ENCODE measurements at places on chromosomes 2 and 18.
A peak's percentile ranks its signal among the peaks of the same experiment; 100 is the strongest.

DNA sequence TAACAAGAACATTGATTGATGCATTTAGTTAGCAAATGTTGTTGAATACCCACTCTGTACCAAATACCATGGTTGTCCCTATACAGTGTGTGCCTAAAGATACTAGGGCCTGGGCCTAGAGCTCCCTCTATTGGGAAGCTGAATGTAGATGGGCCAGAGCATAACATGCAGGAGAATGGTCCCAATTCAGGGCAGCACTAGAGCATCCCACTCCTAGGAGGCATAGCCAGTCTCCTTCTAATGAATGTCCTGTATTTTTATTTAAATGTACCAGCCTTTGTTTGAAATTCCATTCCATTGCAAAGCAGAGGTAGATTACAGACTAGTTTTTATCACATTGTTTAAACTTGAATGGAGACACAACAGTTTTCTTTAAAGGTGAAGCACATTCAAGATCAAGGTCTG is 90.6 kb downstream of the FEZ2 start:
- DNase-seq: no peak
- H3K4me3 ChIP-seq: no peak overlapping the region
- H3K4me1 ChIP-seq: peaks cover 8% of the 10 kb centered on the region
- no peak overlapping the region for H3K27ac ChIP-seq

GRCh38 chr18:78006774-78007260 is 757.2 kb downstream of the GALR1 start:
- no peak overlapping the region for H3K4me3 ChIP-seq
- H3K36me3 ChIP-seq: no peaks in the 10 kb centered on the region
- no peaks in the 10 kb centered on the region for H3K4me1 ChIP-seq
- peaks cover 2% of the 10 kb centered on the region for H3K27me3 ChIP-seq

DNA sequence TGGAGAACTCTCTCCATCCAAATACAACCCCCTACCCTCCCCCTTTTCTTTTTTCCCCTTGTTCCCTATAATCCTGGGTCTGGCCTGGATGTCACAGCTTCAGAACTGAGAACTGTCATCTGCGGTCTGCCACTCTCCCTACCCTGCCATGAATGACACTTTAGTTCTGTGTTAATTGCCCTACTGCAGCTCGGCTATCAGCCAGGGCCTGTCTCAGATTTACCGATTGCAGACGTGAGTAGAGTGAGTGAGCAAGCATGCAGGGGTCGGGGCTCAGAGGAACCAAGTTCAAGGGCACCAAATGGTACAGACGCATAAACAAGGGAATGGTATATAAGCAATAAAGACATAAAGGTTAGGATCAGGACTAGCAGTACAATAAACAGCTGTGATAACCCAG is 967.8 kb downstream of the BCL11A start:
- no peak for DNase-seq
- H3K27ac ChIP-seq: no peak overlapping the region
- no peaks in the 10 kb centered on the region for H3K27me3 ChIP-seq
- no peak overlapping the region for H3K4me3 ChIP-seq

DNA sequence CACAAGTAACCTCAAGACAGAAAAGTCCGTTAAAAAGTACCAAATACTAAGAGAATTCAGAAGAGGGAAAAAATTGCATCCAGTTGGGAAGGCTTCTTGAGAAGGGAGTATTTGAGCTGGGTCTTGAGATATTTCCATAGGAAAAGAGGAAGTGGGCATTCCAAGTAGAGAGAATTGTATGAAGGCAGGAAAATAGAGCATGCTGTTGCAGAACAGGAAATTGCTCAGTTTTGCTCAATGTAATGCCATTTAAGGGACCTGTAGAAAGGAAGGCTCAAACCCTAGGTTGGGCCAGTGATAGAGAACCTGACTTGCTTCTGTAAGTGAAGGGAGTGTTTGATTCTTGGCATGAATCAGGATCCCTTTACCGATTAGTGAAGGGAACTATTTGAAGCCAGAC is 1.0 kb upstream of the ZC3H8 start:
- DNase-seq: no peak
- no peak overlapping the region for H3K4me3 ChIP-seq
- H3K4me1 ChIP-seq: peaks cover 12% of the 10 kb centered on the region

DNA sequence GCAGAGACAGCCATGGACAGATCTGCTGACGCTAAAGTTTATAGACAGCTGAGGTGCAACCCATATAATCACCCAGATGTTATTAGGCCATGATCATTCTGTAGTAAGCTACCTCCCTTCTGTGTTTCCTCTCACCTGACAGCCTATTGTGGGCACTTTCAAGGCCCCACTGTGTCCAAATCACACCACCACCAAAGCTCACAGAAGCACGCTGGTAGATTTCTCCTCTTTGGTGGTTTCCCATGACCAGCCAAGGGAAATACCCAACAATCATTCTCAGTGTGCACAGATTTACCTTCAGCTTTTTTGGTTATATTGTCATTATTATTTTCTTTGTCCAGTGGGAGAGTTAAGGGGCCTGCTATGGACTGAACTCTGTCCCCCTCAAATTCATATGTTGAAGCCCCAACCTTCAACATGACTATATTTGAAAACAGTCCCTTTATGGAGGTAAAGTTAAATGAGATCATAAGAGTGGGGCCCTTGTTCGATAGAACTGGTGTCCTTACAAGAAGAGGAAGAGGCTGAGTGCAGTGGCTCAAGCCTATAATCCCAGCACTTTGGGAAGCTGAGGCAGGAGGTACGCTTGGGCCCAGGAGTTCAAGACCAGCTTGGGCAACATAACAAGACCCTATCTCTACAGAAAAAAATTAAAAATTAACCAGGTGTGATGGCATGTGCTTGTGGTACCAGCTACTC is 74.0 kb upstream of the MSH6 start:
- H3K4me1 ChIP-seq: no peaks in the 10 kb centered on the region
- DNase-seq: no peak
- H3K36me3 ChIP-seq: no peaks in the 10 kb centered on the region
- H3K27me3 ChIP-seq: no peaks in the 10 kb centered on the region
- no peak overlapping the region for H3K27ac ChIP-seq
- H3K4me3 ChIP-seq: no peak overlapping the region

GRCh38 chr2:105879106-105879802 is 134.5 kb downstream of the NCK2 start:
- H3K27me3 ChIP-seq: no peaks in the 10 kb centered on the region
- DNase-seq: no peak
- H3K4me1 ChIP-seq: peaks cover 39% of the 10 kb centered on the region
- no peaks in the 10 kb centered on the region for H3K36me3 ChIP-seq
- H3K27ac ChIP-seq: no peak overlapping the region

DNA sequence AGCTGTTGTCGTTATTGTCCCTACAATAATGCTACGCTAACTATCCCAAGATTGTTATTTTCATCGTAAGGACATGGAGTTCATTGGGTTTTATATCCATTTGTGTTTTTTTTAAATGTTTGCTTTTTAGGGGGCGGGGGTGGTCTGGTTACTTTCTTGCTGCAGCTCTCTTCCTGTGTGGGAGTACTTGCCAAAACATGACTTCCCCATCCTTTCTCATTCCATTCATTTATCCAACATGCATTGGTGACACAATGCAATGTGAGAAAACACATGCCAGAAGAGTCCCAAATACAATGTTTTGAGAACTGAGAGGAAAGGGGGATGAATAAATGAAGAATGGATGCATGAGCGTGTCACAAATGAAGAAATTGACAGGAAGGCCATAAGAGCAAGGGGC is 55.9 kb downstream of the E2F6 start:
- no peak overlapping the region for H3K27ac ChIP-seq
- no peaks in the 10 kb centered on the region for H3K36me3 ChIP-seq
- H3K27me3 ChIP-seq: no peaks in the 10 kb centered on the region
- peaks cover 18% of the 10 kb centered on the region for H3K4me1 ChIP-seq
- DNase-seq: no peak
- no peak overlapping the region for H3K4me3 ChIP-seq

DNA sequence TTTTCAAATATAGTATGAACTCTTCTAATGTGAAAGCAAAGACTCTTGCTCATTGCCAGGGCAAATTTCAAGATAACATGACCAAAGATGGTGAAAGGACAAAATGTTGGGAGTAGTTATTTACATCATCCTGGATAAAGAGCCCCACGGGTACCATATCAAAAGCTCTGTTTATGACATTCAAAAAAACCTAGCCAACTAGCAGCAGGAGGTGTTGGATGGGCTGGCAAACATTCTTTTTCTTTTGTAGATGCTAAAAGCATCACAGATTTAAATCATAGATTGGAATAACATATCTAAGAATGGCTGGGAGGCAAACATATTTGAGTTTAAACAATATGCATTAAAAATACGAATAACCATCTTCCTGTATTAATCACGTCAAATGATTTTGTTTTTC is 153.5 kb downstream of the ICOS start:
- H3K27ac ChIP-seq: no peak overlapping the region
- DNase-seq: no peak
- no peaks in the 10 kb centered on the region for H3K36me3 ChIP-seq
- H3K4me1 ChIP-seq: no peaks in the 10 kb centered on the region
- no peak overlapping the region for H3K4me3 ChIP-seq
- no peaks in the 10 kb centered on the region for H3K27me3 ChIP-seq

- H3K36me3 ChIP-seq: no peaks in the 10 kb centered on the region
- H3K27ac ChIP-seq: no peak overlapping the region
- peak; percentile 43 for DNase-seq
- H3K4me1 ChIP-seq: peaks cover 4% of the 10 kb centered on the region
- H3K4me3 ChIP-seq: no peak overlapping the region
Measured at GRCh38 chr2:234446404-234447076, 50.3 kb downstream of the ARL4C start.

DNA sequence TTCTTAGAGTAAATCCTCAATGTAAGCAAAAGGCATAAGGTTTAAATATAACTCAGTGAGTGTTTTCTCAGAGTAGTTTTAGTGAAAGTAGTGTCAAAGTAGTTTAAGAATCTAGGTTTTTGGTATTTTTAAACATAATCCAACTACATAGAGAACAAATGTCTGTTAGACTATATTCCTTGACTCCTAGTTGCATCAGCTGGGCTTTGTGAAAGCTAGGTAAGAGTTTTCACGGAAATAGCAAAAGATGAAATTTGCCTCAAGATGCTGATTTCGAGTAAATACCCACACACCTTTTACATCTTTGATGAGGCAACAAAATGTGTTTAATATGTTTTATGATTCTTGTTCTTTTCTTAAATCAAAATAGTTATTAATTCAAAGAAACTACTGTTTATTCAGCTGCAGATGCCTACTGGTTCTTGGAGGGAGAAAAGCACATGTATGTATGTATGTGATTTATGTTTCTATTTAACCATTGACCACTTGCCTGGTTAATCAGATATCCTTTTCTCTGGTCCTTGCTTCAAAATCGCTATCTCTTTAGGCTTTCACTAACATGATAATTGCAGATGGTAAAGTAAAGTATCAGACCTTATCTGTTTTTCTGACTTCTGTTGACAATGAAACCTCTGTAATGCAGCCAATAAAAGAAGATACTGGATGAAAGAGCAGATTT is 117.4 kb upstream of the NOSTRIN start:
- H3K4me1 ChIP-seq: peaks cover 6% of the 10 kb centered on the region
- no peak overlapping the region for H3K4me3 ChIP-seq
- H3K27ac ChIP-seq: no peak overlapping the region
- DNase-seq: no peak

DNA sequence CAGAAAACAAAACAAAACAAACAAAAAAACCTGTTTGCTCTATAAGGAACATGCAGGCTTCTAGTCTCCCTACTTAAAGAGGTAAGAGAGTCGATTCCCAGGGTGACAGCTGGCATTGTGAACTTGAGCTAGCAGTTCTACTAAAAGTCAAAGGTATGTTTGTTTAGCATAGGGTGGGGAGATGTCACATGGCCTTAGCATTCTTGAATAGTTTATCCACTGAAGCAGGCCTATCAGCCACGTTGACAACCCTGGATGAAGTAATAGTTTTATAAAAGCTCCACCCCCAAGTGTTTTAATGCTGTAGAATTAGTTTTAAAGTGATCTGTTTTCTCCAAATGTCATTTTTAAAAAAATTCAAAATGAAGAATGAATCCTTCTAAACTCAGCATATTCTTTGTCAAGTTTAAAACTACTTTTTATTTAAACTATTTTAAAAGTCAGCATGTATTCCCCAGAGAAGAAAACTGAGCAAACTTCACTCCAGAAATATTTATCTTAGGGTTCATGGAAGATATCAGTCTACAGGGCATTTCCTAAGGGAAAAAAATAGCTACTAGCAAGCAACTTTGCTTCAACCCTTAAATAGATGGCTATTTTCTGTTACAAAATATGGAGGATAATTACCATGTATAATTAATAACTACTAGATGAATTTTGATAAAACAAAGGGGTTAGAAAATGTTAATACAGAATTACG is 1.7 kb downstream of the MYOM1 start:
- no peak for DNase-seq
- peak overlapping the region; percentile 67 for H3K4me3 ChIP-seq

- no peaks in the 10 kb centered on the region for H3K27me3 ChIP-seq
- H3K36me3 ChIP-seq: no peaks in the 10 kb centered on the region
- no peak overlapping the region for H3K27ac ChIP-seq
- no peak overlapping the region for H3K4me3 ChIP-seq
- DNase-seq: peak; percentile 15
Measured at GRCh38 chr2:83742117-83742782, 716.8 kb downstream of the SUCLG1 start.

- no peak overlapping the region for H3K27ac ChIP-seq
- H3K27me3 ChIP-seq: no peaks in the 10 kb centered on the region
- no peaks in the 10 kb centered on the region for H3K4me1 ChIP-seq
Measured at GRCh38 chr2:39990335-39990900, 211.4 kb upstream of the THUMPD2 start.

- peaks cover 7% of the 10 kb centered on the region for H3K4me1 ChIP-seq
- no peaks in the 10 kb centered on the region for H3K27me3 ChIP-seq
- H3K27ac ChIP-seq: no peak overlapping the region
- no peak overlapping the region for H3K4me3 ChIP-seq
Measured at GRCh38 chr2:23503682-23504081, 118.7 kb downstream of the KLHL29 start.
